ENCODE measurements at places on chromosomes 16 and 17.

DNA sequence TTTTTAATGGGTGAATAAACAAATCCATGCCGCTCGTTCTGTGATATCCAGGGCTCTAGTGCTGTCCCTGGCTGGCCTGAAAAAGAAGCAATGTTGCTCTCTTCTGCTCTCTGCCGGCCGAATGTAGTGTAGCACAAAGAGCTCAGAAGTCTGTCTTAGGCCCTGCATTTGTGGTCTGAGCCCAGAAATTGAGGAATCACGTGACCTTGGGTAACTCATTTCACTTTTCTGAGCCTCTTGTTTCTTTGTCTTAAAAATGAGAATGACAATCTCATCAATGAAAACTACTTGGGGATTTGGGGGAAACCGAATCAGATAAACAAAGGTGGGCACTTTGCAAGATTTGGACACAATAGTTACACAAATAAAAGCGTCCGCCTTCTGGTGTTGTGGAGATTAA lies 381.6 kb upstream of the ASIC2 start:
- DNase-seq = peak; percentile 79

DNA sequence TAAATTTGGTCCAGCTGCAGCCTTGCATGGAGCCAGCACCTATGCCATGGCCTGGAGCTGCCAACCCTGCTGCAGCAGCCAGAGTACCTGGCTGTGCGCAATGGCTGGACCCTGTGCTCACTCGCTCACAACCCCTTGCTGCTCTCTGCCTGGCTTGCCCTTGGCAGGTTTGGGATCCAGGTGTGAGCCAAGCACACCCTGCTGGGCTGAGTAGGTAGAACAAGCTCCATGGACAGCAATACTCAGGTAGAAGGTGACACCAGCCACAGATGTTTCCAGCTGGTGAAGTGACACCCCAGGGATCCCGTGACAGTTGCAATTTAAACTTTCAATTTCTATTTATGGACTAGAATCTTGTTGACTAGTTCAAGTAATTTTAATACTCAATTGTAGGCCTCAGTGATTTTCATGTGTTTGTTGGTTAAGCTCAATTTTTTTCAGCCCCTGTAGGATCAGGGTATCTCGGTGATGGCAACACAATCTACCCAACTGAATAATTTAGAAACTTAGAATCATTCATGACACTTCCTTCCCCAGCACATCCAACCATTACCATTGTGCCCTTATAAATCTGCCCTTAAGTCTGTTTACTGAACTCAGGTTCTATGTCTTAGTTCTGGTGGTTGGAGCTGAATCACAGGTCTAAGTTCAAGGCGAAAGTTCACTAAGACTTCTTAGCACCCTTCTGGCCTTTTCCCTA lies 480.0 kb downstream of the PMP22 start:
- DNase-seq = no peak

- DNase-seq = no peak
Observed at GRCh38 chr17:73531158-73531557, 113.1 kb downstream of the SDK2 start.

DNA sequence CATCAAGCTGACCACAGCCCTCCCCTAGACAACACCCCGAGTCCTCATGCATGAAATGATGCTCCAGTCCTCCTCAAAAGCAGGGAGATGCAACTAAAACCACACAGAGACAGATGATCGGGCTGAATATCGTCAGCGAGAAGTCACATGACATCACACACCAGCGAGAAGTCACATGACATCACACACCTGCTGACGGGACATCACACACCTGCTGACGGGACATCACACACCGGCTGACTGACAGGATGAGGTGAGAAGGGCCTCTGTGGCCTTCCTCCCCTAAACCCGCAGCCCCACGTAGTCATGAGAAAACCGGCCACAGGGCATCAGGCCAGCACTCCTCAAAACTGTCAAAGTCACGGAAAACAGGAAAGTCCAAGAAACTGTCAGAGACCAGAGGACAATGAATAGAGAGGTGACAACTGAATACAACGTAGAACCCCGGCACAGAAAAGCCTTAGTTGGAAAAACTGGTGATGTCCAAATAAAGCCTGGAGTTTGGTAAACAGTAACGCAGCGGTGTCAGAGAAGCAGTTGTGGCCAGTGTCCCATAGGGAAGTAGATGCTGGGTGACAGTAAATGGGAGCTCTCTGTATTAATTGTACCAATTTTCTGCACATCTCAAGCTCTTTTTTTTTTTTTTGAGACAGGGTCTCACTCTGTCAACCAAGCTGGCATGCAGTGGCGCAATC lies 14.3 kb downstream of the LITAF start:
- DNase-seq = no peak

GRCh38 chr17:31111183-31111582 lies 16.4 kb downstream of the NF1 start:
- DNase-seq = no peak

- peak; percentile 88 for DNase-seq
Observed at GRCh38 chr17:76182016-76182764, 41.1 kb upstream of the FOXJ1 start.

- DNase-seq = no peak
Observed at GRCh38 chr17:16283705-16284104, 66.7 kb downstream of the PIGL start.

GRCh38 chr17:42702446-42702845 lies 20.1 kb downstream of the CNTNAP1 start:
- DNase-seq = no peak

DNA sequence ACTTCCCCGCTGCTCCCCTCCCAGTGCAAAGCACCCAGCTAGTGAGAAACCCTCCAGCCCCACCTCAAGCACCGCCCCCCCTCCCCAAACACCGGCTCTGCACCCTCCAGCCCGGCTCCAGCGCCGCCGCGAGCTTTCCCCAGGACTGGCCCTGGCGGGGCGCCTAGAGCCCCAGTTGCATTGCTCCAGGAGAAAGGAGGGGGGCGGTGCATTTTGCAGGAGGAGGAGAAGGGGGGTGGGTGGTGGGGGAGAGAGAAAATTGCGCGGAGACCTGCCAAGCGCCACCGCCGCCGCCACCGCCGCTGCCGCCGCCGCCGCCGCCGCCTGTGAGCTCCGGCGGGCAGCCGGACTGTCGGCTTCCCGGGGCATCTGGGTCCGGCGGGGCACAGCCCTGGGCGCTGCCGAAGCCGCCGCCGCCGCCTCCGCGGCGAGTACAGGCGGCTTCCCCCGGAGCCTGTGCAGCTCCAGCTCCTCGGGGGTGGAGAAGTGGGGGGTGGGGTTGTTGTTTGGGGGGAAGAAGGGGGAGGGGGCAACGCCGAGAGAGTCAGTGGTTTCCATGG lies 333 bp upstream of the NOG start:
- DNase-seq = peak; percentile 9

GRCh38 chr16:57504001-57504400 lies 17.7 kb upstream of the DOK4 start:
- DNase-seq = no peak

GRCh38 chr16:25034911-25035310 lies 19.7 kb upstream of the ARHGAP17 start:
- no peak for DNase-seq

DNA sequence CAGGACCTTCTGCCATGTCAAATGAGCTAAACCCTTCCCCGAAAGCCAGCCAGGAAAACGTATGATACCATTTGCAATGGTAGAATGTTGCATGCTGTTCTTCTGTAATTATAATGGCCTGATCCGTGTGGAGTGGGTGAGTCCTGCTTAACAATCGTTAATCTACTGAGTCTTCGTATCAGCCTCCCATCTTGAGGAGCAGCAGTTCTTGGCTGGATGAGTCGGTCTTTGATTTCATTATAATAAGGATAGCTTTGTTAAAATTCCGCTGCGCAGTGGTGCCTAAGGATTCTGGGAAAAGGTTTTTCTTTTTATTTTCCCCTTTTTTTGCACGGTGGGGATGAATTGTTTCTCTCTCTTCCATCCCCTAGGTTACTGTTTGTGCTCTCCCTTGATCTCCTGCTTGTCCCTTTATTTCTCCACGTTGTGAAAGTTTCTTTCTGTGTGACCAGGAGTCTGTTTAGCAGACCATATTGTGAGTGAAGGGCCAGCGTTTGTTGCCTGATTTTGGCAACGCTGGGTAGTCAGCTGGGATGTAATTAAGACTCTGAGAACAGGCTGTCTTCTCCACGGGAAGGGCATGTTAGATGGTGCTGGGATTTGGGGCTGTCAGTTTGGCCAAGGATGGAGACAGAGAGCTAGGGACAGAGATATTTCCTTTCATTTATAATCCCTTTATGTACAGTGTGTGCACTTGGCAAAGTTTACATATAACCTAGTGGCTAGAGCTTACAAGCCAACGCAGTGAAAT lies 263.0 kb downstream of the FTO start:
- peak; percentile 98 for DNase-seq

DNA sequence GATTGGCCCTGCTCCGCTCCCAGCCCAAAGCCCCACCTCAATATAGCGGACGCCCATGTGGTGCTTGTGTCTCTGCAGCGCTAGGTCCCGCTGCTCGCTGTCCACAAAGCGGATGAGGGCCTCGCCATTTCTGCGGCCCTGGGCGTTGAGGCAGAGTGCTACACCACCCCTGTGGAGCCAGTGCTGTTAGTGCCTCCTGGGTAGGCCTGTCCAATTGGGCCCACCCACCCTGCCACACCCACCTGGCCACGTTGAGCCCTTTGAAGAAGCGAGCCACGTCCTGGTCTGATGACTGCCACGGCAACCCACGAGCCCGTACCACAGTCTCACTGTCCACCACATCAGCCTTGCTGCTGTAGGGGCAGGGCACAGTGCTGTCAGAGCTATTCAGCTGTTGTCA lies 3.6 kb downstream of the ESRP2 start:
- no peak for DNase-seq

- DNase-seq = peak; percentile 64
Observed at GRCh38 chr17:81400154-81400977, 5.1 kb downstream of the BAHCC1 start.

DNA sequence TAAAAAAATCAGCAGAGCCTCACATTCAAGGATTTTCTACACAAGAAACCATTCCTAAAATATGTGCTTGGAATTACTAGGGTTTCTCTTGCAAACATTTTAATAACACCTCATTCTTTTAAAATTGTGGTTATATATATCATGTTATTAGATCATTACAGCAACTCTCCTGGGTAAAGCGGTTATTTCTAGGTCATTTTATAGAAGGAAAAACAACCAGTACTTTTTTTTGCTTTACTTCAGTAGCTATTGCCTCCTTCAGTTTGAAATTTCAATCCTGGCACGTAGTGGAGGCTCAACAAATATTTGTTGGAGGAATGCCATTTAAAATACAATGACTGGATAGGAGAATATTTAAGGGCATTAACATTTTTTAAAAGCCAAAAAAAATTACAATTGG lies 220.6 kb downstream of the CDRT15L2 start:
- no peak for DNase-seq

DNA sequence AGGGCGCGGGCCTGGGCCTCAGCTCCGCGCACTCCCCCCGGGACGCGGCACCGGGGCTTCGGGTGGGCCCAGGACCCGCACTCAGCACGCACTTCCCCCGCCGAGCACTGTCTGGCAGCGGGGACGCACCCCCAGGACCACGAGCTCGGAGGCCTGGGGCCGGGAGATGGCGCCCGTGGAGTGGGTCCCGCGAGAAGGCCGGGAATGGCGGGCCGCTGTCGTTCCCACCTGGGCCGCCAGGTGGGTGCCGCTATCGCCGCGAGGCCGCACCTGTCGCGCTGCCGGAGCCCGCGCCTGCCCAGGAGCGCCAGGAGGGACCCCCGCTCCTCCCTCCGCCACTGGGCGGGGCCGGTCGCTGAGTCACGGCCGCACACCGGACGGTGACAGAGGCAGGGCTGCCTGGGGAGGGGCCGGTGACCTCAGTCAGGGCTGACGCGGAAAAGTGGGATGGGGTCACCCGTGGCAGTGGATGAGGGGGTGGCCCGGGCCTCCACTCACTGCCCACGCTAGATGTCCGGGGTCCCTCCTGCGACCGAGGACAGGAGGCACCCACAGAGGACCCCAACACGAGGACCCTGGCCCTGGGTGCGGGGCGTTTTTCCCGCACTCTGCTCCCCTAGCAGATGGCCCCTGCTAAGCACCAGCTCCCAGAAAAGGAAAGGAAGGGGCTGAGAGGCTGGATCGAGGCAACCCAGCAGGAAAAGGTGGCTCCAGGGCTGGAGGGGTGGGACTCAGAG lies 6.9 kb upstream of the ACTG1 start:
- DNase-seq = no peak

DNA sequence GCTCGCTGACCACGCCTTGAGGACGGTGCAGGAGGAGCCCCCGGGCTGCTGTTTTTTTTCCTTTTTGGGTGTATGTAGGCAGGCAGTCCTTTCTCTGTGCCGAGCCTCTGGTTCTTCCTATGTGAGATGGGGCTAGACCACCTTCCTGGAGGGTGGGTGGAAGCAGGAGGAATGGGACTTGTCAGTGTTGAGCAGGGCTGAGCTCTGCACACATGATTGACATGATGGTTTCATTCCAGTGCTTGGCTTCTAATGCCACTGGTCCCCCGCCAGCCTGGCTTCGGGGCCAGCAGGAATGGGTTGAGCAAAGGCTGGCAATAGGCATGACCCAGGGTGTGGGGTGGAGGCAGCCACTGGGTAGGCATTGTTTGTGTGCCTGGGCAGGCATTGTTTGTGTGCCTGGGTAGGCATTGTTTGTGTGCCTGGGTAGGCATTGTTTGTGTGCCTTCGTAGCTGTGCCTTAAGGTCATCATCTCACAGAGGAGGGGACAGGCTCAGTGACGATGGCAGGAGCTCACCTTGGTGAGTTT lies 14.2 kb upstream of the ADCY7 start:
- no peak for DNase-seq

DNA sequence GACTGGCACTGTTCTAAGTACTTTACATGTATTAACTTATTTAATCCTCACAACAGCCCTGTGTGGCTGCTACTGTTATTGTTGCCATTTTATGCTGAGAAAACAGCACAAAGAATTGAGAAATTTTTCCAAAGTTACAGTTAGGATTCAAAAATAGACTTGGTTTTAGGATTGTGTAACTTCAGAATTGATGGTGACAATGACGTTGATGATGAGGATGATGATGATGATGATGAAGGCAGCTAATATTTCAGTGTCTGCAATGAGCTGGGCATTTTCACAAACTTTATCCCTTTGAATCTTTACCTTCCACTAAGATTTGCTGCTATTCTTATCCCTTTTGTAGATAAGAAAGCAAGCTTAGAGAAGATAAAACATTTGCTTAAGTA lies 22.1 kb downstream of the PRKCB start:
- no peak for DNase-seq

DNA sequence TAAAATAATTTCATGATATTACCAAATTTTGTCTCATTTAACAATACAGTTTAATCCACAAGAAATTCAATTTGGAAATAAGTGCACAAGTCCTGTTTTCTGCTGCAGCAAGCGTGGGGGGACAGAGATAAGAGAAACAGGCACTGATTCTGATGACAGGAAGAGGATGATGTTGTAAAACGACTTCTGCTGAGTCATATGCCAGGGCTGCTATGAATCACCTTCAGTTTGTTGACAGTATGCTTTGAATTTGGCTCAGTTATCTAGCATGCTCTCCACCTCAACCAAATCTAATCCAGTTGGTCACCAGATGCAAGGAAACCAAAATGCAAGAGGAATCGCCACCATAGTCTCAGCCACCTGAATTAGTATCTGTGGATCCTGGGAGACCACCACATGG lies 244.1 kb upstream of the MON1B start:
- no peak for DNase-seq

GRCh38 chr17:79365351-79365750 lies 245.5 kb downstream of the RBFOX3 start:
- DNase-seq = no peak

- no peak for DNase-seq
Observed at GRCh38 chr17:76833747-76834146, 34.5 kb upstream of the MGAT5B start.

GRCh38 chr17:59607817-59608403 lies 11.8 kb upstream of the CLTC start:
- no peak for DNase-seq

- no peak for DNase-seq
Observed at GRCh38 chr16:57137566-57138273, 45.3 kb downstream of the CPNE2 start.
